WERI-Rb-1 (cell line): ENCODE measurements at places on chromosomes 2 and 18.

GRCh38 chr2:64730551-64731262 lies 77.0 kb upstream of the SERTAD2 start:
- DNase-seq: no peak

DNA sequence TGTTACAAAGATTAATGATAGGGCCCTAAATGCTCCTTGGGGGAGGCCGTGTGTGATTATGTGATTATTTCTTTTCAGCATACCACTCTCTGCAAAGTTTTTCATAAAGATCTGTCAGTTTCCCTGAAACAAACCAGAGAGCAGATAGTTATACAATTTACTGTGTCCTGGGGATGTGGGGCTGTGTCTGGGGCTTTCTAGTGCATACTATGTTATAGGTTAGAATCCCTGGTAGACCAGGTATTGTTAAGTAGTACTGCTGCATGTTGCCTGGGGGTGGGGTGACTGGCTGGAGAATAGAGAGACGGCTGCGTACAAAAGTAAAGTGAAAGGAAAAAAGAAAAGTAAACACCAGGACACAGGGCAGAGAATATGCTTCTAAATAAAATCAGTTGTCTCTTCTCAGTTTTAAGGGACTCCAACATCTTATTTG lies 3.3 kb upstream of the CCBE1 start:
- DNase-seq: no peak

- DNase-seq: no peak
Measured at GRCh38 chr2:150882751-150883612, 378.7 kb downstream of the RBM43 start.

DNA sequence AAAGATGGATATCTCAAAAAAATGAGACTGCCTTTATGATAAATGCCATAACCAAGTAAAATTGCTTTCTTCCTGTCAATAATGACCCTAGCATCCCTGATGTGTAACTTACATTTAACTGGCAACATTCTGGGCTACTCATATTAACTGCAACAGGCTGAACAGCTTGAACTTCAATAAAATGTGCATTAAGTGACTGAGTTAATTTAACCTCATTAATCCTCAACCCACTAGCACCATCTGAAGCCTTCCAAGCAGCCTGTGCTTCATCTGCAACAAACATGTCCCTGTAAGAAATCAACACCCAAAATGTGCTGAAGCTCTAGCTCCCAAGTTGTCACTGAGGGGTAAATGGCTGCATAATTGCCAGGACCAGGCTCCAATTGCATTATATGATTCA lies 296.2 kb upstream of the ZC3H15 start:
- DNase-seq: no peak

DNA sequence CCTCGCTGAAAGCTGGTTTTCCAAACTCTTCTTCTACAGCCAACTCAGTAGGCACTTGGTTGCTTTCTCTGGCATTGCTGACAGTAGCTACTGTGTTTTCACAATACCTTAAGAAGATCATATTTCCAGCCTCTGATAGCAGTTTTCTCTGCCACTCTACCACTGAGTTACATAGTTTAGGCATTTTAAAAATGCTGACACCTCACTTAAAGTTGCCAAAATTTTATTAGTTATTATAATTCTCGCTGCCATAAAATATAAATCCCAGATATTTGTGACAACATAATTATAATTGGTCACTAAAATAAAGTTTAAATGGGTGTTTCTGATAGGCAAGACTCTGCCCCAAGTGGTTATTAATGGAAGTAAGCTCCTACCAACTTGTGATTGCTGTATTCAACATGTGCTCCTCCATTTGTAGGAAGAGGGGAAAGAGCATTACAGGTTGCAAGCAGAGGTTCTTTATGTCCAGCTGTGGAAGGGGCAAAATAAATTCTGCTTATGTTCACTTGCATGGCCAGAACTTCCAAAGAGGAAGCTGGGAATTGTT lies 1202.8 kb downstream of the CNTNAP5 start:
- DNase-seq: no peak

GRCh38 chr18:1104181-1104881 lies 199.7 kb downstream of the ADCYAP1 start:
- no peak for DNase-seq

DNA sequence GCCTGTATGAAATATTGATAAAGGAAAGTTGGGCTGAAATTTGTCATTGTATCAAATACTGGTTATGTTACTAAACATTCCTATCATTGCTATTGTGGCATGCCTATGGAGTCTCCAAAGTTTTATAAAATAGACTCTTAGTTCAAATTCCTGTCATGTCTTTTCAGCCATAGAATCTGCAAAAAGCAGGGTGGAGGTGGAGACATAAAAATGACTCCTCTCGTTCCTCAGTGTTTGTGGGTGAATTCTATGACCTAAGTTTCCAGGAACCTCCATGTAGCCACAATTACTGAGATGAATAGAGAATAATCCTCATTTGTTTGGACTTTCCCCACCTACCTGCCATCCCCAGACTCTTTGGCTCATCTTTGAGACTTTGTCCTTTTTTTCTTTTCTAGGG lies 326.3 kb upstream of the ETAA1 start:
- DNase-seq: no peak

DNA sequence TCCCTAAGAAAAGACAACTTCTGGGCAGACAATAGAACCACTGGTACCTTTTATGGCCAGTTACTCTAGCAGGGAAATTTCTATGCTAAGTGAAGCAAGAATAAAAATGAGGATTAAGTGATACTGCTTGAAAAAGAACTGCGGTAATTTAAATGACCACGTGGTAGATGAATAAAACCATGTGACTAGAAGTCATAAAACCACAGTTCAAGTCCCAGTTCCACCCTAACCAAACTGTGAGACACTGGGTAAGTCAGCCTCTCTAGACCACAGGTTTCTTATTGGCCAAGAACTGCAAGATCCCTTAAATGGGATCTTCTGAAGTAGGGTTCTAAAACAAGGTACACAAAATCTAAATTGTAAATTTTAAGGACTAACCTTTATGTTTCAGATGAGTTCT lies 12.7 kb downstream of the TMEM237 start:
- DNase-seq: no peak
